ENCODE measurements at places on chromosomes 5 and 9. TPM values are rescaled to one million over a fixed set of nuclear protein-coding genes. Genes with fewer than 3 reads are reported as not detected.

Gene C5orf15
- 29.5 TPM for polyA plus RNA-seq

Gene HABP4
- polyA plus RNA-seq: 17.9 TPM

Gene INSL4
- not detected for polyA plus RNA-seq

Gene LVRN
- 13.6 TPM for polyA plus RNA-seq

Gene PAIP2
- polyA plus RNA-seq: 41.6 TPM

Gene SURF6
- polyA plus RNA-seq: 21.7 TPM

Gene TMEFF1
- not detected for polyA plus RNA-seq

Gene OTULINL
- 7.3 TPM for polyA plus RNA-seq

Gene FGF1
- 0.75 TPM for polyA plus RNA-seq

Gene NUTM2G
- not detected for polyA plus RNA-seq

Gene PCDHB3
- polyA plus RNA-seq: 0.48 TPM

Gene LPAR1
- polyA plus RNA-seq: 13.4 TPM

Gene GFI1B
- polyA plus RNA-seq: 0.04 TPM

Gene MLANA
- not detected for polyA plus RNA-seq

Gene FOXD4L5
- polyA plus RNA-seq: 0.11 TPM

Gene CBY3
- polyA plus RNA-seq: not detected

Gene PCDHGC3
- polyA plus RNA-seq: 37.2 TPM

Gene CNTNAP3B
- polyA plus RNA-seq: 9.8 TPM

Gene IFNK
- not detected for polyA plus RNA-seq

Gene CKMT2
- polyA plus RNA-seq: 13.0 TPM

Gene EIF4E1B
- not detected for polyA plus RNA-seq

Gene IQGAP2
- 7.0 TPM for polyA plus RNA-seq

Gene TIMD4
- polyA plus RNA-seq: 1.00 TPM

Gene NEURL1B
- 12.8 TPM for polyA plus RNA-seq

Gene SLCO4C1
- polyA plus RNA-seq: 0.19 TPM

Gene SFXN1
- polyA plus RNA-seq: 9.8 TPM

Measured in adipose tissue (tissue), 3 donors.